ENCODE measurements at places on chromosomes 7 and 10. TPM values are rescaled to one million over a fixed set of nuclear protein-coding genes. Genes with fewer than 3 reads are reported as not detected.

- no peak overlapping the region for H3K27ac ChIP-seq
- peaks cover 2% of the 10 kb centered on the region for H3K36me3 ChIP-seq
- peaks cover 11% of the 10 kb centered on the region for H3K4me1 ChIP-seq
These were observed 138.0 kb downstream of the SRPK2 start for GRCh38 chr7:105250706-105251105.

DNA sequence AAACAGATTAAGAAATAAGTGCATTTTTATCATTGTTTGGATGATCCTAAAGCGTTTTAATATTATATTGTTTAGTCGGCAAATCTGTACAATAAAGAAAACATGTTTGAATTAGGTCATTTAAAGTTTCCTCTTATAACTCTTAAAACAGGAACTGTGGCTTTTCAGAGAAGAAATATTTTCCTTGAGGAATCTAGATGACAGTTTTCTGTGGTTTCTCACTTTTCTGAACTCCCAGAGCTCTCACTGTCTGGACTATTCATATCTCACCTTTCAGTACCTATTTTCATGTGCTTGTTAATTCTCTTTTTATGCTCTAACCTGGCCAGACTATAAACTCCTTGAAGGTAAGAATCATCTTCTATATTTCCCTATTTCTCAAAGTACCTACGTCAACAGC lies 135.1 kb downstream of the CHN2 start:
- no peak overlapping the region for H3K4me3 ChIP-seq
- H3K27me3 ChIP-seq, result peaks cover 6% of the 10 kb centered on the region
- no peak overlapping the region for H3K27ac ChIP-seq
- no peaks in the 10 kb centered on the region for H3K36me3 ChIP-seq

- H3K27me3 ChIP-seq, result peaks cover 23% of the 10 kb centered on the region
- peaks cover 28% of the 10 kb centered on the region for H3K4me1 ChIP-seq
- H3K4me3 ChIP-seq, result peak overlapping the region; percentile 45
- no peak for DNase-seq
- peak overlapping the region; percentile 75 for H3K27ac ChIP-seq
- no peaks in the 10 kb centered on the region for H3K36me3 ChIP-seq
These were observed 43.0 kb downstream of the CH25H start for GRCh38 chr10:89164080-89164479.

CTAGE4 gene
- 1.8 TPM for total RNA-seq

- H3K4me1 ChIP-seq, result no peaks in the 10 kb centered on the region
- no peaks in the 10 kb centered on the region for H3K27me3 ChIP-seq
- no peak overlapping the region for H3K27ac ChIP-seq
- no peaks in the 10 kb centered on the region for H3K36me3 ChIP-seq
These were observed 95.0 kb upstream of the POM121L12 start for GRCh38 chr7:52940481-52940880.

CCDC172 gene
- not detected for total RNA-seq

- no peaks in the 10 kb centered on the region for H3K27me3 ChIP-seq
- peaks cover 47% of the 10 kb centered on the region for H3K36me3 ChIP-seq
- no peak overlapping the region for H3K27ac ChIP-seq
- peaks cover 11% of the 10 kb centered on the region for H3K4me1 ChIP-seq
These were observed 89.7 kb downstream of the HIPK2 start for GRCh38 chr7:139687980-139688632.

GPAM gene
- total RNA-seq, result 6.5 TPM

- H3K4me1 ChIP-seq, result no peaks in the 10 kb centered on the region
- no peak overlapping the region for H3K27ac ChIP-seq
These were observed 117.4 kb downstream of the TES start for GRCh38 chr7:116327752-116328151.

LARP4B gene
- 101 TPM for total RNA-seq

HOXA9 gene
- not detected for total RNA-seq

GRCh38 chr10:33273295-33274002 lies 61.0 kb downstream of the NRP1 start:
- peaks cover 18% of the 10 kb centered on the region for H3K27me3 ChIP-seq
- no peak overlapping the region for H3K27ac ChIP-seq
- H3K36me3 ChIP-seq, result no peaks in the 10 kb centered on the region
- DNase-seq, result no peak

DNA sequence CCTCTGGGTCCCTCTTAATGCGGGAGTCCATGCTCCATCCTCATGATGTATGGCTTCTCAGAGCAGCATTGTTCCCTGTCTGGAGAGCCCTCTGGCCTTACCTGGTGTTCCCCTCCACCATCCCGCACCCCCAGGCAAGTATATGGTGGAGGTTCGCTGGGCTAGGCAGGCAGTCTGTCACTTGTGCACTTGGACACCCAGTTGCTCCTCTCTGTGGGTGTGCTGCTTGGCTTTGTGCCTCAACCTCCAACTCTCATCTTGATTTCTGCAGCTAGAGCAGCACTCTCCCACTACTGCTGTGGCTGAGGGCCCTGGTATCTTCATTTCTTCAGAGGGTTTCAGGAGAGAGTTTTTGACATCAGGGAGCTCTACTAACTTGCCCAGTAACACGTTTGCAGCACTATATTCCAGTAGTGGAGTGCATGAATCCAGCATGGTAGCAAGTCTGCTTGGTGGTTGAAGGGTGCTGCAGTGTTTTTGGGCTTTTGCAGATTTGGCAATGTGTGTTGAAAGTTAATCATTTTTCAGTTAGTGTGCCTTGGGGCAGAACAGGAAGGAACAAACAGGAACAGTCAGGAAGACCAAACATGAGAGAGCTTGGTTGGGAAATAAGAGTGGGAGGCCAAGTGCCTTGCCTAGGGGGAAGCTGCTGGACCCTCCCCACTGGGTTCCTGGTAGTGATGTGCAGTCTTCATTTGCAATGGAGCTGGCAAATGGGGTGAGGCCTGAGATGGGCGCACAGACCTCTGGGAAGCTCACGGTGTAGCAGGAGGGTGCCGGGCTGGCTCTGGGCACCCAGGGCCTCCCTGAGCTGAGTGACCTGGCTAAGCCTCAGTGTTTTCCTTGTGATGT lies 37.4 kb downstream of the TSPAN14 start:
- DNase-seq, result no peak
- H3K4me3 ChIP-seq, result no peak overlapping the region
- H3K27me3 ChIP-seq, result no peaks in the 10 kb centered on the region
- H3K27ac ChIP-seq, result peak overlapping the region; percentile 70
- H3K36me3 ChIP-seq, result peaks cover 86% of the 10 kb centered on the region

FAM25C gene
- not detected for total RNA-seq

NRP1 gene
- total RNA-seq, result 0.40 TPM

GRCh38 chr7:75596727-75597614 lies 104.9 kb downstream of the SPDYE5 start:
- peaks cover 17% of the 10 kb centered on the region for H3K4me1 ChIP-seq
- DNase-seq, result no peak
- no peak overlapping the region for H3K4me3 ChIP-seq
- no peak overlapping the region for H3K27ac ChIP-seq
- no peaks in the 10 kb centered on the region for H3K27me3 ChIP-seq

GPNMB gene
- total RNA-seq, result not detected

DNA sequence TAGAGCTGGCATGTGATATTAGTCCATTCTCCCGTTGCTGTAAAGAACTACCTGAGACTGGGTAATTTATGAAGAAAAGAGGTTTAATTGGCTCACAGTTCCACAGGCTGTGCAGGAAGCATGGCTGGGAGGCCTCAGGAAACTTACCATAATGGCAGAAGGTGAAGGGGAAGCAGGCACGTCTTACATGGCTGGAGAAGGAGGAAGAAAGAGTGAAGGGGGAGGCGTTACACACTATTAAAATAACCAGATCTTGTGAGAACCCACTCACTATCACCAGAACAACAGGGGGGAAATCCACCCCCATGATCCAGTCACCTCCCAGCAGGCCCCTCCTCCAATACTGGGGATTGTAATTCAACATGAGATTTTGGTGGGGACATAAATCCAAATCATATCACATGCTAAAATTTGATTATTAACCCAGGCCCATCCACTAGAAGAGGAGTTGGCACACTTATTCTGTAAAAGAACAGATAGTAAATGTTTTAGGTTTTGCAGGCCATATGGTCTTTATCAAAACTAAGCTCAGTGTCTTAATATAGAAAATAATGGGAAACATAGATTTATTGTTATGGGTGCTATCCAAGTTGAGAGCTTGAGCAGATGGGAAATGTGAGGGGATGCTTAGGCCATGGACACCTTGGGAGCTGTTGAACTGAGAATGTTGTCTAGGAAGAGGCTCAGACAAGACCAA lies 18.6 kb upstream of the HK1 start:
- no peaks in the 10 kb centered on the region for H3K27me3 ChIP-seq
- no peak for DNase-seq
- no peak overlapping the region for H3K4me3 ChIP-seq
- H3K36me3 ChIP-seq, result peaks cover 13% of the 10 kb centered on the region
- H3K27ac ChIP-seq, result no peak overlapping the region

NUDCD3 gene
- total RNA-seq, result 74.3 TPM

GRCh38 chr10:78313636-78314035 lies 280.0 kb downstream of the RPS24 start:
- DNase-seq, result no peak
- H3K4me1 ChIP-seq, result no peaks in the 10 kb centered on the region
- H3K27me3 ChIP-seq, result peaks cover 8% of the 10 kb centered on the region
- no peaks in the 10 kb centered on the region for H3K36me3 ChIP-seq
